Temporal lobe (tissue), 4 donors: ENCODE measurements at places on chromosomes 6 and 20. TPM values are rescaled to one million over a fixed set of nuclear protein-coding genes. Genes with fewer than 3 reads are reported as not detected.

RPS10 gene
- total RNA-seq, result 674 TPM

MACROD2 gene
- total RNA-seq, result 41.8 TPM

RSPO4 gene
- total RNA-seq, result not detected

SLC22A2 gene
- 0.74 TPM for total RNA-seq

SYNDIG1 gene
- 16.7 TPM for total RNA-seq

TIAM2 gene
- 113 TPM for total RNA-seq

WFDC5 gene
- not detected for total RNA-seq

CLPSL2 gene
- total RNA-seq, result not detected

ELOVL5 gene
- 48.2 TPM for total RNA-seq

GJA1 gene
- 53.6 TPM for total RNA-seq

R3HDML gene
- not detected for total RNA-seq

TMEM14C gene
- 22.1 TPM for total RNA-seq

PXDC1 gene
- 9.1 TPM for total RNA-seq

PCK1 gene
- total RNA-seq, result under 0.01 TPM

GPLD1 gene
- 8.9 TPM for total RNA-seq

BEND3 gene
- 6.4 TPM for total RNA-seq

CLVS2 gene
- 43.3 TPM for total RNA-seq

CDSN gene
- total RNA-seq, result not detected

PLA2G7 gene
- 1.5 TPM for total RNA-seq

BNIP5 gene
- 0.25 TPM for total RNA-seq

AGPAT1 gene
- total RNA-seq, result 17.5 TPM

CST5 gene
- total RNA-seq, result not detected

CD24 gene
- total RNA-seq, result 964 TPM

SLC22A16 gene
- 0.49 TPM for total RNA-seq

SRXN1 gene
- total RNA-seq, result 8.9 TPM

POFUT1 gene
- 13.8 TPM for total RNA-seq

TSPYL4 gene
- 73.0 TPM for total RNA-seq

LIME1 gene
- total RNA-seq, result 2.7 TPM

DSP gene
- total RNA-seq, result 9.3 TPM

GID8 gene
- total RNA-seq, result 40.3 TPM

BACH2 gene
- 63.4 TPM for total RNA-seq

CST4 gene
- not detected for total RNA-seq

KCNK16 gene
- total RNA-seq, result not detected

LY6G6F gene
- not detected for total RNA-seq

SLC16A10 gene
- total RNA-seq, result 7.6 TPM
